Esophagus squamous epithelium (tissue), 5 donors: ENCODE measurements at places on chromosomes 1 and 21.

GRCh38 chr1:101051688-101052638 lies 26.4 kb upstream of the DPH5 start:
- DNase-seq, result no peak

GRCh38 chr1:160575112-160575664 lies 4.1 kb downstream of the CD84 start:
- no peak for DNase-seq

- DNase-seq, result no peak
These were observed 981.7 kb upstream of the B3GALT2 start for GRCh38 chr1:194167956-194168640.

DNA sequence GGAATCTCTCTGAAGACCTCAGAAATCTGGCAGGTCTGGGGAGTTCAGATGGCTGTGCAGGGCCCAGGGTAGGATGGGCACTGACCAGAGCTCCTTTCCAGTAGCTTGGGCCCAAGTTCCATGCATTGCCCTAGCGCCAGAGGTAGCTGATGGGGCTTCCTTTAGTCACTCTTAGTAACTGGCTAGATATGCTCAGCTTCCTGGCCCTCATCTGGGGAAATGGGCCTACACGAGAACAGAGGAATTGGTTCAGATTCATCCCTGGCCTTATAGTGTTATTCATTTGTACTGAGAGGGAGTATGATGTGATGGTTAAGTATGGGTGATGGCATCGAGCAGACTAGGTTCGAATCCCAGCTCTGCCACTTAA lies 15.5 kb upstream of the PSMB2 start:
- no peak for DNase-seq

DNA sequence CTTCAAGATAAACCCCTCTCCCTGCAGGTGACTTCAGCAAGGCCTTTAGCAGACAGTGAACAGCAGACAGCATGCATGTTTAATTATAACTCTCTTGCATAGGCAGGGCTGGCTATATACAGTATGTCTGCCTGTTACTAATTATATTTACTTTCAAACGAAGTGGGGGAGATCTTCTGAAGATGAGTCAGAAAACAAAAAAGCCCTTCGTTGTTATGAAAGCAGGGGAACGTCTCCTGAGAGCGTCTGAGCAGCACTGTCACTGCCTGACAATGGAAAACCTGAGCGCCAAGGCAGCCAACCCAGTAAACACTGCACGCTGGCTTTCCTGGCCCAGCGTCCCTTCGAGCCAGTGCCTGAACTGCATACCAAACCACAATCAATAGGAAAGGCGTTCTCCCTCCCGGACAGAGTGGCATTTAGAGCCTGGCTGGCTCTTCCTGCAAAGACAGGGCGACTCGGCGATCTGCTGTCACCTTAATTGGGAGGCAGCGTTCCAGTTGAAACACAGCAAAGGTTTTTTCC lies 54.1 kb downstream of the TOMM20 start:
- DNase-seq, result no peak

GRCh38 chr21:42640486-42640885 lies 12.9 kb upstream of the PDE9A start:
- no peak for DNase-seq

DNA sequence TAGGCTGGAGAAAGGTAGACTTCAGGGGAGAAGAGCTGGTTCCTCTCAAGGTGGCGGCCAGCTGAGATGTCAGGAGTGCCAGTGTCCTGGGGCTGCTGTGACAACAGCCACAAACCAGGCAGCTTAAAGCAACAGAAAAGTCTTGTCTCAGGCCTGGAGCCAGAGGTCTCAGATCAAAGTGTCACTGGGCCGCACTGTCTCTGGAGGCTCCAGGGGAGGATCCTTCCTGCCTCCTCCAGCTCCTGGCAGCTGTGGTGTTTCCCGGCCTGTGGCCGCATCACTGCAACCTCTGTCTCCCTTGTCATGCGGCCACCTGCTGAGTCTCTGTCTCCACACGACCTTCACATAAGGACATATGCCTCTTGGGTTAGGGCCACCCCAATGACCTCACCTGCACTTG lies 24.4 kb upstream of the TSPEAR start:
- no peak for DNase-seq

DNA sequence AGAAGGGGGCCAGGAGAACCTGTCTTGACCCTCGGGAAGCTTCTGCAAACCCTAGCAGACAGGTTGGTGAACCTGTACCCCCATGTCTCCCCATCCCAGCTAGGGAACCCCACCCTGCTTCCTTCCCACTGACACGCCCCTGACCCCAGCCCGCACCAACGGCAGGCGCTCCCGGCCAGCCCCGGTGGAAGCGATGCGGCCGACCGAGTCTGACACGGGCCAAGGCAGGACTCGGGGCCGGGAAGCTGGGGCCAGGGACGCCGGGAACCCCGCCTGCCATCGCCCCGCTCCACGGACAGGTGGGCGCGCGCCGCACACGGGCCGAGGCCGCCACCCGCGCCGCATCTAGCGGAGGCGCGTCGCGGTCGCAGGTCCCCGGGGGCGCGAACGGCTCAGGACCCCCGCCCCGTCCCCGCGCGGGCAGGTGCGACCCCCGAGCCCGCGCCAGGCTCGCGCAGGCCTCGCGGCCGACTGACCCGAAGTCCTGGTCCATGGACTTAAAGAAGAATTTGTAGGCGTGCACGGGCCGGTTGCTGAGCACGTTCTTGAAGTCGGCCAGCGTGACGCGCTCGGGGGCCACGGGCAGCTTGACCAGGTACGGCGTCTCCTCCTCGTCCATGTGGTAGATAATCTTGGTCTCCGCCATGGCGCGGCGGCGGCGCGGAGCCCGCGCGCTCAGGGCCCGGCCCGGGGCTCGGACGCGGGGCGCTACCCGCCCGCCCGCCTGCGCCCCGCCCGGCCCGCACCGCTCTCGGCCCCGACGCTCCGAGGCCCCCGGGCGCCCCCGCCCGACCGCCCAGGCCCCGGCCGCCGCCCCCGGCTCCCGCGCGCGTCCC lies 580 bp downstream of the DVL1 start:
- DNase-seq, result no peak
